ENCODE measurements at places on chromosomes 1 and 21.

GRCh38 chr1:31955917-31956736 lies 18.0 kb upstream of the PTP4A2 start:
- DNase-seq, result no peak

DNA sequence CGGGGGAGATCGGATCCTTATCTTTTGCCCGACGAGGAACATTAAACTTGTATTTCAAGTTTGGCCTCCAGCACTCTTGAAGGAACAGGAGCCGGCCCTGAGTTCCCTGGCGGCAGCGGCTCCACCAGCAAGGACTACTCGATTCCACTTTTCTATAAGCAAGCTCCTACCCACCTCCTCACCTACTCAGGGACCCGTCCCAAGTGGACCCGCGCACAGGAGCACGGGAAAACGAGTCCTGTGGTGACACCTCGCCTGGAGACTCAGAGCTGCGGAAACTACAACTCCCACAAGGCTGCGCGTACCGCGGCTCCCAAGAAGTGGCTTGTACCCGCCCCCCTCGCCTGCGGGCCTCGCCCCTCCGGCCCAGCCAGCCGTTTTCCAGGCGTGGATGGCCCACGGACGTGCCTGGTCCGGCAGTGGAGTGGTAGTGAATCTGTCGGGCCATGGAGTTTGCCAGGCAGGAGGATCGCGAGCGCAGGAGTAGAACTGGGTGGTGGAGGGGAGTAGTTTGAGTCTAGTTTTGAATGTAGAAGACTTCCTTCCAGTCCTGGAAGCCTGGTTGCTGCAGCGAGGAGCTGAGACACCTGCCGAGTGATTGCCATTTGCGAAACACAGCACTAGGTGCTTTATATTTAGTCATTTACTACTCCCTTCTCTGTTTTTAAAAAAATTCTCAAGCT lies at the start of gene ACP6:
ACP6 (minus strand) TSS at position 206 of the 683 bp plus-strand sequence. CDS start 476 bp downstream, outside the sequence.
- DNase-seq, result peak; percentile 82

- no peak for DNase-seq
Observed at GRCh38 chr1:96211202-96211601, 510.4 kb upstream of the PTBP2 start.

DNA sequence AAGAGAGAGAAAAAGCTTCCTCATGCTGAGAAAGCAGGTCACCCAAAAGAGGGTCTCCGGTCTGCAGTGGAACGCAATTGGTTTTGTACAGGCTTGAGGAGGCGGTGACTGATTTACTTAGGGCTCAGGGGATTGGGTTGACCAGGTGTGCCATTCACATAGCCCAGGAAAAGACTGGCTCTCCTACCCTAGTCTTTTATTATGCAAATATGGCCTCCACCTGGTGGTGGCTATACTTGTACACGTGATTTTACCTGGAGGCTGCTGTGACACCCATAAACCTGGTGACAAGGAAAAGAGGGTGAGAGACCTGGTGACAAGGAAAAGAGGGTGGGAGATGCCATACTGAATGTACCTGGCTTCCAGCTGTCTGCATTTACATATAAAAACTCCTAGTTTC lies 49.9 kb downstream of the DNTTIP2 start:
- DNase-seq, result no peak

Measured in amygdala (tissue), 56 donors.